ENCODE measurements at places on chromosomes 2 and 18.

- DNase-seq, result no peak
Measured at GRCh38 chr2:176085120-176085788, 1.5 kb upstream of the EVX2 start.

- DNase-seq, result no peak
Measured at GRCh38 chr18:53152476-53152875, 812.5 kb downstream of the DCC start.

DNA sequence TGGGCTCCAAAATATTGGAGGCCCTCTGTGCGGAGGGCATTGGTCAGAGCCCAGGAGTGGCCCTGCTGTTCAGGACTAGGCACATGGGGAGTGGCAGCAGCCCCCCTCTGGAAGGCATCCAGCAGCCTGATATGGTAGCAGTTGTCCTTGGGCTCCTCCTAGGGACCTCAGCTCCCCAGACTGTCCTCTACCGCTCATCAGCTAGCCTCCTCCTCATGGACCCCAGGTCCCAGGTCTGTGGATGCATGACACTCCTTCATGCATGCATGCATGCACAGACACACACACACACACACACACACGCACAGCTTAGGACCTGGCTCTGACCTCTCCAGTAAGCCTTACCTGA is 15.4 kb upstream of the ATP6V1B1 start:
- DNase-seq, result no peak

DNA sequence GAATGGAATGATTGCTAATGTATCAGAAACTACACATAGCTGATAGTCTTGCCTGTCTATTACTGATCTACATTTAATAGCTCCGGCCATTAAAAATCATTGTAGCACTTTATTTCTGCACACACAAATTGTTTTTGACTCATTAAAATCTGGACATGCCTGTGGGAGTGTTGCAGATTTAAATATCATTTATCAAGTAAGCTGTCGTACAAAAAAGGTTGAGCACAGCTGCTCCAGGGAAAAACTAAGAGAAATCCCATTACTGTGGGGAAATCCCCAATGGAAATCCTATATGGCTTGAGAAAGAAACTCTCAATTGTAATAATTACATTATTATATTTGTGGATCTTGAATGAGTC is 99.6 kb upstream of the CERS6 start:
- no peak for DNase-seq

GRCh38 chr2:214069254-214069653 is 341.6 kb upstream of the VWC2L start:
- peak; percentile 95 for DNase-seq

DNA sequence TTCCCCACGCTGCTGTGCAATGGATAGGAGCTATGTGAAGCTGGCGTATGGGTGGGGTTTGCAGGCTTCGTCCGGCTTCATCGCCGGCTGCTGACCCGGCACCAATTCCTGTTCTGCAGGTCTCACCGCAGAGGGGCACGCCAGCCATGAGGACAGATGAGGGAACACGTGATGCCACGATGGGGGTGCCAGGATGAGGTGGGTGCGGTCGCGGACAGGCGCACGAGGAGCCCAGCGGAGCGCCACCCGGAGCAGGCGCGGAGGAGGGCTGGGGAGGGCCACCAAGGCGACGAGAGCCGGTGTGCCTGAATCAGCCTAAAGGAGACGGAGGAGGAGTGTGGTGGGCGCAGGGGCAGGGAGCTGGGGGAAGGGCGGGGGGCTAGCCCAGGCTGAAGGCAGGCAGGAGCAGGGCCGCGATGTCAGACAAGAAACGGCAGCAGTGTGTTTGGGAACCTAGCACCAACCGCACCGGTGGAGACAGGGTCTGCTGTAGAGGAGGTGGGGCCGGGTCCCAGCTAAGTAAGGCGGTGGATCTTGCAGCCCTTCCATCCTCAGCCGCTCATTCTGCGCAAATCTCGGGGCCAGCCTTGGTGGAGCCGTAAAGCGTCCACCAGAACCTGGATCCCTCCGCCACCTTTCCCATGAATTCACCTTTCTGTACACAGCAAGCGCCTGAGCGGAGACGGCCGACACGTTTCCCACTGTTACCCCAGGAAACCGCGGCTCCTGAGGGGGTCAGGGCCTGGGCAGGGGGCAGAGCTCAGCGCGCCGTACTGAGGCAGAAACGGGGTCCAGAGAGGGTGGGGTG is 17.0 kb upstream of the CD8A start:
- peak; percentile 9 for DNase-seq

GRCh38 chr18:22933206-22933965 is at the start of gene RBBP8:
Gene RBBP8, plus strand, starts transcription at chr18:22933328. Its CDS starts 3,524 bp downstream, at chr18:22936852.
- peak; percentile 67 for DNase-seq

GRCh38 chr2:2744958-2745715 is 414.1 kb upstream of the MYT1L start:
- no peak for DNase-seq

DNA sequence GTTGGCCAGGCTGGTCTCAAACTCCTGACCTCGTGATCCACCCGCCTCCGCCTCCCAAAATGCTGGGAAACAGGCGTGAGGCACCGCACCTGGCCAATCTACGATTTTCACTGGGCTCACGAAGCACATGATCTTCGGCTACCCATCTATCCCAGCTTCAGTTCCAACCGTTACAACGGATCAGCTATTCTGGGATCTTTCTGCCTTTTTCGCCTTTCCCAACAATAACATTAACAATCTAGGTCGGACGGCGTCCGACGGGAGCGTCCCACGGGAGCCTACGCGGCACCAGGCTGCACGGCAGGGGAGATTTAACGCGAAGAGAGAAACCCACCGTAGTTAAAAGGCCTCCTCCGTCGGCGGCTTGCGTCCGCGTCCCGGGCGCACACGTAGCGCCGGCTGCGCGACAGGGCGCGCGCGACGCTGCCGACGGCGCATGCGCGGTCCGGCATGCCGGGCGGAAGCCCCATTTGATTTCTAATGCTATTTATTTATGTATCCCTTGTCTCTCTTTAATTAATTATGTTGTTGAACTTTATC is at the start of gene MSL3B:
Gene MSL3B, minus strand, starts transcription at position 394 of the 540 bp plus-strand sequence.
- peak; percentile 50 for DNase-seq

DNA sequence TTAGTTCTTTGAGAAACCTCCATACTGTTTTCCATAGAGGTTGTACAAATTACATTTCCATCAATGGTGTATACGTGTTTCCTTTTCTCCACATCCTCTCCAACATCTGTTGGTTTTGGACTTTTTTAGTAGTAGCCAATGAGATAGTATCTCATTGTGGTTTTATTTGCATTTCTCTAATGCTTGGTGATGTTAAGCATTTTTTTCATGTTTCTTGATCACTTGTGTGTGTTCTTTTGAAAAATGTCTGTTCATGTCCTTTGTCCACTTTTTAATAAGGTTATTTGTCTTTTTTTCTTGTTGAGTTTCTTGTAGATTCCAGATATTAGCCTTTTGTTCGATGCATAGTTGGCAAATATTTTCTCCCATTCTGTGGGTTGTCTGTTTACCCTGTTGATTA is 392.3 kb upstream of the ZEB2 start:
- DNase-seq, result no peak

GRCh38 chr2:159201360-159202063 is 85.0 kb downstream of the WDSUB1 start:
- DNase-seq, result peak; percentile 17

GRCh38 chr2:74491648-74492544 is 7.5 kb downstream of the LBX2 start:
- DNase-seq, result no peak

DNA sequence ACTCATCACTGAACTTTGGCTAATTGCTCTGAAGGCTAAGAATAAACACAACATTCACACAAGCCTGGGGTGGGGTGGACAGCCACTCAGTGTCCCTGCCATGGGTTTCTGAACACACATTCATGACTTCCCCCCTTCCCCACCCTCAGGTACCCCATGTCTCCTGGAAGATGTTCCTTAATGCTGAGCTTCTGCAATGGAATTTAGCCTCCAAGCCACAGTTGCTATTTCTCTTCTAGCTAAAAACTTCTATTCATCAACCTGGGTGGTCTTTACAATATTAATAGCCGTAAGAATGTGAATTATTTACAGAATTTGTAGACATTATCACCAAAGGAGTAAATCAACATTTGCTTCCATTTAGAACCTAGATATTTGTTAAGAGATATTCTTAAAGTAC is 175.1 kb downstream of the ACKR3 start:
- DNase-seq, result no peak

- DNase-seq, result peak; percentile 49
Measured at GRCh38 chr2:238441262-238442114, 14.8 kb downstream of the ASB1 start.

GRCh38 chr2:47087051-47087450 is 68.1 kb downstream of the STPG4 start:
- DNase-seq, result no peak

GRCh38 chr2:168030862-168031624 is 216.4 kb downstream of the STK39 start:
- DNase-seq, result peak; percentile 49

GRCh38 chr2:197152451-197153228 is 157.9 kb downstream of the ANKRD44 start:
- no peak for DNase-seq

GRCh38 chr2:238106698-238107524 is 6.8 kb downstream of the ESPNL start:
- no peak for DNase-seq

- DNase-seq, result no peak
Measured at GRCh38 chr2:86634352-86634751, 10.7 kb upstream of the RNF103 start.

DNA sequence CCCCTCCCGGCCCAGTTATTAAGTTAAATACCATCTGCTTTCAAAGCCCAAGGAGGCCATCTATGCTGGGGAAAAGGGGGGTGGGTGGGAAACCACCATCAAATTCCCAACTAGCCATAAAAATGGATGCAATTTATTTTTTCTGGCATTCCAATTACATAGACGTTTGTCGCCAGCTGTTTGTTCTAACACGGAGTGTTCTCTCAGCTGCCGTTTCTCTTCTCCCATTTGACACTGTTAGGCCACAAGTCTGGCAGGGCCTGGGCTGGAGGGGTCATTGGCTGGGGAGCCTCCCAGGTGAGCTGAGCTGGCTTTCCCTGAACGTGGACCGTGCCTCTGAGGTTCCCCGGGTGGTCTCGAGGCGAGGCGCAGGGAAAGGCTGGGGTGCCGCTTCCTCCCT is 16.6 kb downstream of the ATOH8 start:
- no peak for DNase-seq

DNA sequence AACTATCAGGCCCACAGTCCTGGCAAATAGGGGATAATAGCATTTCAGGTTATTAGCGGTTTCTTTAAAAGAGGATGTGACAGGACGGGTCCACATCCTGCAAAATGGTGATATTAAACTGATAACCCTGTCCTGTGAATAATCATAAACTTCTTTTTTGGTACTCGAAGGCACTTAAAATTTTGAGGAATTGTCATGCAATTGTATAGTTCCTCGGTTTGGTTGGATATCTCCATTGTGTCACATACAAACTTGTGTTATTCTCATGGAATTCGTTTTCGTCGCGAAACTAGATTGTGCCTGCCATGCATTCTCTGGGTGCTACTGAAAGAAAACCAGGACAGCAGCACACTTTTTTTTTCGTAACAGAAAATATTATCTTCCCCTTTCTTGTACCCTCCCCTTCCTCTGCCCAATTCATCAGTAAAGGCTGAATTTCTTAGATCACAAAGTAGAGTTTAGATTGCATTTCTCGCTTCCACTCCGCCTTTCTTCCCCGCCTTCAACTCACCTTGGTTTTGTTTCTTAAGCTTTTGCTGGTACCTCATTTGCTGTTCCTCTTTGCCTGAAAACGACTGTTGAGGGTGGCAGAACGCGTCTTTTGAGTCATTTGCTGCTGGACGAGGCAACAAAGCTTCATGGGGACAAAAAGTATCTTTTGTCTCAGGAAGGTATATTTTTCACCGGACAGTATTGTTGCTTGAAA is 1.3 kb downstream of the CERS6 start:
- no peak for DNase-seq

- DNase-seq, result peak; percentile 76
Measured at GRCh38 chr2:167438206-167438605, 549.9 kb downstream of the XIRP2 start.

DNA sequence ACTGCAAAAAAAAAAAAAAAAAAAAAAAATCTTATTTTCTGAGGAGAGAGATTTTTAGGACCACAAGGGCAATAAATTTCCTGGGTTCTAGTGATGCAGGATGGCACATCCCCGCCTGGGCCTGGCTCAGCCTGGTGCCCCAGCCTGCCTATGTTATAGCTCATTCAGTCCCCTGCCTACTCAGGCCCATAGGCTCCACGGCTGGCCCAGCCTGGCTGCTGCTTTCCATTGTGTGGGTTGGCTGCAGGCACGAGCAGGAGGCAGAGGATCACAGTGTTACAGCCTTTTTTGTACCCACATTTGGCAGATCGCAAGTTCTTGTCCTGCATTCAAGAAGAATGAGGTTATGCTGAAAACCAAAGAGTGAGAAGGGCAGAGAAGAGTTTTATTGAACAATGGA is 2.8 kb upstream of the SULT6B1 start:
- no peak for DNase-seq

DNA sequence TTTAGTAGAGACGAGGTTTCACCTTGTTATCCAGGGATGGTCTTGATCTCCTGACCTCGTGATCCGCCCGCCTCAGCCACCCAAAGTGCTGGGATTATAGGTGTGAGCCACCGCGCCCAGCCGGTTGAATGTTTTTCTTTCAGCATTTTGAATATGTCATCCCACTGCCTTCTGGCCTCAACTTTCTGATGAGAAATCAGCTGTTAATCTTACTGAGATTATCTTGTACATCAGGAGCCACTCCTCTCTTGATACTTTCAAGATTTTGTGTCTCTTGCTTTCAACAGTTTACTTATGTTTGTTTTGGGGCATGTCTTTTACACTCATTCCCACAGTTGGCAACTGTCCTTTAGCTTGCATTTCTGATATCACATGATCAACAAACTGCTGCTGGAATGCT is 46.3 kb downstream of the CCDC150 start:
- DNase-seq, result no peak

- DNase-seq, result no peak
Measured at GRCh38 chr2:20027705-20028434, 15.4 kb upstream of the MATN3 start.

DNA sequence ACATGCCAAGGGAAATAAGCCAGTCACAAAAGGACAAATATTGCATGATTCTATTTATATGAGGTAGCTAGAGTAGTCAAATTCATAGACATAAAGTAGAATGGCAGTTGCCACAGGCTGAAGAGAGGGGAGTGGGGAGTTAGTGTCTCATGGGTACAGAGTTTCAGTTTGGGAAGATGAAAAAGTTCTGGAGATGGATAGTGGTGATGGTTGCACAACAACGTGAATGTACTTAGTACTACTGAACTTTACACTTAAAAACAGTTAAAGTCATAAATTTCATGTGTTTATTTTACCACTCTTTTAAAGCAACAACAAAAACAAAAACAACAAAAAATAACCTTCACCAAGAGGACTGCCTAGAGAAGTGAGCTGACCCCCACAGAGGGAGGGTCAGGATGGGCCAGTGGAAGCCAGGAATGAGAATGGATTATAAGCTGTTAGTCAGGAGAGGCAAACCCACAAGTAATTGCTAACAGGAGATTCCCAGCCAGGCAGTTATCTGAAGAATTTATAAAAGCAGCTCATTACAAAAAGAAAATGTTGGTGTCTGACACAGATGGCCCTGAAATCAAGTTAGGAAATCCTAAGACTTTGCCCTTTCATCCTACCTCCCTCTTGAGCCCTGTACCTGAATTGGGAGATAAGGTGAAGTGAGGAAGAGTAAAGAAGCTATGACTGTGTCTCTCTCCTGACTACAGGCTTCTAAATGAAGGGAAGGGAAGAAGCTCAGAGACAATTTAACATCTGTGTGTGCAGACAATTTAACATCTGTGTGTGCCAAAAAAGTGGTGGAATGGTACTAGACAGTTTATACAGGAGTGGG is 263.4 kb downstream of the PDE11A start:
- DNase-seq, result no peak
